ENCODE measurements at places on chromosomes 11 and 22.

DNA sequence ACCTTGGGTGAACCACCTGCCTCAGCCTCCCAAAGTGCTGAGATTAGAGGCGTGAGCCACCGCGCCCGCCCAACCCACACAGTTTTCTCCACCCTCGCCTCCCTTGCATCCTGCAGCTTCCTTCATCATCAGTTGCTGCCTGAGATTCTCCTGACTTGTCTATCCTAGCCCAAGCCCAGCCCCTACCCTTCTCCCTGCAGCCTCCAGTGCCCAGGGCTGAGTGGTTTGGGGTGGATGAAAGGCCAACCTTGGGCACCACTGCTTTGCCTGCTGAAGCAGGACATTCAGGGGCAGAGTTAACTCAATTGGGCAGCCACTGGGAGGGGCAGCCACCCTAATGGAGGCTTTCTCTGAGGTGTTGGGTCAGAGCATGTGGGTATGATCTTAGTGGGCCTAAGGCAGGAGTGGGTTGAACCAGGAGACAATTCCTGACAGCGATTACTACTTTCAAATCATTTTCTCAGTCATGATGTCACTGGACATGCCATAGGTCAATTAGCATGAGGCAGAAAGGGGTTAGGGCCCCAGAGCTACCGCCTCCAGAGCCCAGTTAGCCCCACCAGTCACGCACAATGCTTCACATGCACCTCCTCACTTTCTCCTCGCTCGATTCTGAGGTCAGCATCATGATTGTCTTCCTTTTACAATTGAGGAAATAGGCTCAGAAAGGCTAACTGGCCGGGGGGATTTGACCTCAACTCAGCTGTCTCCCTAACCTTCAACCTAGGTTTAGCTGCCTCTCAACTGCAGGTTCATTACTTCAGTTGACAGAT lies 1.0 kb upstream of the FKBP2 start:
- no peak for DNase-seq

GRCh38 chr11:45771193-45771565 lies 33.8 kb upstream of the SLC35C1 start:
- DNase-seq: peak; percentile 49

- DNase-seq: no peak
Observed at GRCh38 chr11:86162239-86162638, 82.3 kb upstream of the EED start.

- no peak for DNase-seq
Observed at GRCh38 chr11:119932828-119933562, 204.0 kb upstream of the NECTIN1 start.

DNA sequence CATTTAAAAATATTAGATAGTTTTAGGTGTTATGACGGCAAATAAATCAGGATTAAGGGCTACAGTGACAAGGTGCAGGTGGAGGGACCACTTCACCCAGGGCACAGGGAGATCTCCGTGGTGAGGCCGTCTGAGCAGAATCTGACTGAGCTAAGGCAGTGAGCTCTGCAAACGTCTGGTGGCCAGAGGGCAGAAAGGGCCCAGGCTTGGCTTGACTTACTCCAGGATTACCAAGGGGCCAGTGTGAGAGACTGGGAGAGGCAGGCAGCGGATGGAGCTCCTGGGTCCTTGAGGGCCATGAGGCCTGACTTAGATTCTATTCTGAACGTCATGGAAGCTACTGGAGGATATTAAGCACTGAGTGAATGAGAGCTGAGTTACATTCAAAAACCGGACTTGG lies 125.9 kb upstream of the B3GAT1 start:
- no peak for DNase-seq

DNA sequence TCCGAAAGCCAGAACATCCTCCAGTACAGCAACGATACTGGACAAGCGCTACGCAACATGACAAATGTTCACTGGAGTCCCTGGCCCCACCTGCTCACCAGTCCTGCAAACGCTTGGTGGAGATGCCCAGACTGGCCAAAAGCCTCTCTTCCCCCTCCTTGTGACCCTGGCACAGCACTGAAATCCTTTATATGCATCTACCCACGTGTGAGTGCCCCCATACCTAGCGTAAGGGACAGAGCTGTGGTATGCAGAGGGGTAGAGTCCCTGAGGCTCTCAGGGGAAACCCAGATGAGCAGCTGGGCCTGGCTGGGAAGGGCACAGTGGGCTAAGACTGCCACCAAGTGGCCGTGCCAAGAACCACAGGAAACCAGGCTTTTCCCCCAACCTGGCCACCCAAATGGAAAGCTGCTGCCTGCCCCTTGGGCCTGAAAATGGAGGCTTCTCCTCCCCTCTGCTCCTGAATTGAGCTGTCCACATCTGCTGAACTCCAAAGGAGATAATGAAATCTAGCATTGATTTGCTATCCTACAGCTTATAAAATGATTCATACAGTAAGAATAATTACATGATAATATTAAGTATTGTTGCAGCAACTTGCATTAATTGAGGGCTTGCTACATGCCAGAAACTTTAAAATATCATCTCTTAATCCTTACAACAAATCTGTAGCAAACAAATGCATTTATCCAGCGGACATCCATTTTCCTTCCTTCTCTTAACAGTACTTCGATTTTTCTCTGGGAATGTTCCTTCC lies 24.8 kb upstream of the TTC12 start:
- peak; percentile 46 for DNase-seq

DNA sequence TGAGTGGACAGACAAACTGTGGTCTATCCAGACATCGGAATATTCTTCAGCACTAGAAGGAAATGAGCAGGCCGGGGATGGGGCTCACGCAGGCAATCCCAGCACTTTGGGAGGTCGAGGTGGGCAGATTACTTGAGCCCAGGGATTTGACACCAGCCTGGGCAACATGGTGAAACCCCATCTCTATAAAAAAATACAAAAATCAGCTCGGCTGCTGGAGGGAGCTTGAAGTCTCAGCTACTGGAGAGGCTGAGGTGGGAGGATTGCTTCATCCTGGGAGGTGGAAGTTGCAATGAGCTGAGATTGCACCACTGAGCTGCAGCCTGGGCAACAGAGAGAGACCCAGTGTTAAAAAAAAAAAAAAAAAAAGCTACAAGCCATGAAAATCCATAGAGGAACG lies 8.0 kb upstream of the CTSD start:
- no peak for DNase-seq

GRCh38 chr11:14974515-14975251 lies 2.5 kb upstream of the CALCA start:
- DNase-seq: no peak

GRCh38 chr11:95831198-95831883 lies 41.0 kb downstream of the CEP57 start:
- DNase-seq: no peak

- DNase-seq: no peak
Observed at GRCh38 chr11:6498121-6498520, 1.0 kb downstream of the DNHD1 start.

GRCh38 chr11:110730773-110731172 lies 18.5 kb upstream of the ARHGAP20 start:
- no peak for DNase-seq

DNA sequence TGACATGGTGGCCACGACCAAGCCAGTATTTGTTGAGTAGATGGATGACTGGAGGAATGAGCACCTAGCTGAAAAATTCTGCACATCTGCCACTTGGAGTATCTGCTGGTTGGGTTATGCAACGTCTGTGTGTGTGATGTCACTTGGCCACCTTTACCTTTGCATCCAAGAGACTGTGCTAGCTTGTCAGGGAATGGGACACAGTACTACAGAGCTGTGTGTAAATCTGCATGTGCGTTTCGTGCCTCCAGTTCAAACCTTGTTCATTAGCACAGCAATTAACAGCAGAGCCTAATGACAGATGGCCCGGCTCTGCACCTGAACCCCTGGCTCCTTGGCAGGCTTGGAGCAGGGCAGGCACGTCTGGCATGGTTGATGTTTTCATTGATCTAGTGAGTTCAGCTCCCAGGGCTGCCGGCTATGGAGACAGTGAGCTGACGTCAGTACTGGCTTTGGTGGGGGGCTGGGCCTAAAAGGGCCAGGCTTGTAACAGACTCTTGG lies 188.4 kb upstream of the NAV2 start:
- DNase-seq: no peak

- DNase-seq: no peak
Observed at GRCh38 chr11:19853016-19853415, 140.4 kb downstream of the NAV2 start.

DNA sequence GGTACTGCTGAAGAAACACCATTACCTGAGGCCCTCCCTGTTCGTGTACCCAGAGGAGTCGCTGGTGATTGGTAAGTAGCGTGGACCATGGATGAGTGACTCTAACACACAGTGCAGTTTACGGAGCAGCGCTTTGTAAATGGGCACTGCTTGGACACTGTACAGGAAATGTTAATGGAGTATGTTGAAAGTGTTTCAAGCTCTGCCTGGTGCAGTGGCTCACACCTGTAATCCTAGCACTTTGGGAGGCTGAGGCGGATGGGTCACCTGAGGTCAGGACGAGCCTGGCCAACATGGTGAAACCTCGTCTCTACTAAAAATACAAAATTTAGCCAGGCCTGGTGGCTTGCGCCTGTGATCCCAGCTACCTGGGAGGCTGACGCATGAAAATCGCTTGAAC lies 29.7 kb downstream of the XRCC6 start:
- no peak for DNase-seq

GRCh38 chr11:95884376-95884775 lies 39.5 kb downstream of the MTMR2 start:
- DNase-seq: no peak

GRCh38 chr11:118202599-118203422 lies 22.0 kb downstream of the JAML start:
- DNase-seq: no peak

All from GM12891 (cell line).